ENCODE measurements at places on chromosomes 7 and 10. TPM values are rescaled to one million over a fixed set of nuclear protein-coding genes. Genes with fewer than 3 reads are reported as not detected.

Gene GPR85
- 9.2 TPM for total RNA-seq

Gene FOXP2
- 8.4 TPM for total RNA-seq

Gene KIAA1549
- 0.77 TPM for total RNA-seq

Gene PILRA
- total RNA-seq: 0.33 TPM

Gene SPDYE5
- not detected for total RNA-seq

Gene FAM25G
- total RNA-seq: not detected

Gene LDB1
- total RNA-seq: 39.5 TPM

Gene SPDYE9
- not detected for total RNA-seq

Gene HOXA10
- total RNA-seq: 0.17 TPM

Gene INSYN2A
- 0.66 TPM for total RNA-seq

Gene RNLS
- 11.3 TPM for total RNA-seq

Gene CPN1
- not detected for total RNA-seq

Gene PRTFDC1
- total RNA-seq: 18.5 TPM

Gene CYP2W1
- not detected for total RNA-seq

Gene LRRC18
- total RNA-seq: 0.66 TPM

Gene HTR5A
- not detected for total RNA-seq

Gene LIPM
- total RNA-seq: not detected

Gene PLPP4
- 0.26 TPM for total RNA-seq

Gene MMRN2
- 2.1 TPM for total RNA-seq

Gene PNLIPRP3
- total RNA-seq: not detected

Gene INA
- 0.50 TPM for total RNA-seq

Gene SEMA3D
- total RNA-seq: 12.1 TPM

Gene TBC1D12
- 13.9 TPM for total RNA-seq

Gene TSPAN13
- total RNA-seq: 2.8 TPM

Gene SLC26A4
- 0.50 TPM for total RNA-seq

Gene FAM131B
- 3.8 TPM for total RNA-seq

Gene CALHM2
- 35.8 TPM for total RNA-seq

Gene EDRF1
- total RNA-seq: 21.6 TPM

Gene SMURF1
- total RNA-seq: 13.1 TPM

Gene ANKRD2
- total RNA-seq: 1.8 TPM

Gene ADRB1
- not detected for total RNA-seq

Gene CALHM3
- not detected for total RNA-seq

Gene MET
- 29.8 TPM for total RNA-seq

Gene RAPGEF5
- total RNA-seq: 1.5 TPM

Gene PRLHR
- not detected for total RNA-seq

Gene NUDCD3
- 67.0 TPM for total RNA-seq

Gene PRSS1
- total RNA-seq: not detected

Gene MMD2
- total RNA-seq: not detected

Gene VWA2
- under 0.01 TPM for total RNA-seq

Gene PRPS1L1
- not detected for total RNA-seq

Gene UNCX
- total RNA-seq: not detected

Gene FAM180A
- total RNA-seq: 24.4 TPM

Gene ADAM12
- 33.9 TPM for total RNA-seq

Gene TRIM50
- total RNA-seq: not detected

Gene RBP3
- total RNA-seq: not detected

Gene PGAM2
- 0.26 TPM for total RNA-seq

Gene EEPD1
- 8.4 TPM for total RNA-seq

Gene CLRN3
- total RNA-seq: not detected

Gene CUEDC2
- total RNA-seq: 60.8 TPM

Gene COMMD3
- total RNA-seq: 54.2 TPM
